ENCODE measurements at places on chromosomes 7 and 10.
A peak's percentile ranks its signal among the peaks of the same experiment; 100 is the strongest.

DNA sequence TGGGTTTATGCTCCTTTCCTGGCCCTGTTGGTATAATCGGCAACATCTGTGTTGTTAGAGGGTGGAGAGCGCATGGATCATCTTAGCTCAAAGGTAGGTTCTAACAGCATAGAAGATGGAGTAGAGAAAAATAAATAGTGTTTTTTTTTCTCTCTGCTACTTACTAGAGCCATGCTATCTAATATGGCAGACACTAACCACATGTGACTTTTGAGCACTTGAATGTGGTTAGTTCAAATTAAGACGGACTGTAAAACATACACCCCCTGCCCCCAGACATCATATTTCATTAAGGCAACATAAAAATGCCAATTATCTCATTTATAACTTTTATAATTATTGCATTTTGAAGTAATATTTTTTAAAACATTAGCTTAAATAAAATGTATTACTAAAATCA is 525.1 kb downstream of the KIF20B start:
- DNase-seq: no peak

DNA sequence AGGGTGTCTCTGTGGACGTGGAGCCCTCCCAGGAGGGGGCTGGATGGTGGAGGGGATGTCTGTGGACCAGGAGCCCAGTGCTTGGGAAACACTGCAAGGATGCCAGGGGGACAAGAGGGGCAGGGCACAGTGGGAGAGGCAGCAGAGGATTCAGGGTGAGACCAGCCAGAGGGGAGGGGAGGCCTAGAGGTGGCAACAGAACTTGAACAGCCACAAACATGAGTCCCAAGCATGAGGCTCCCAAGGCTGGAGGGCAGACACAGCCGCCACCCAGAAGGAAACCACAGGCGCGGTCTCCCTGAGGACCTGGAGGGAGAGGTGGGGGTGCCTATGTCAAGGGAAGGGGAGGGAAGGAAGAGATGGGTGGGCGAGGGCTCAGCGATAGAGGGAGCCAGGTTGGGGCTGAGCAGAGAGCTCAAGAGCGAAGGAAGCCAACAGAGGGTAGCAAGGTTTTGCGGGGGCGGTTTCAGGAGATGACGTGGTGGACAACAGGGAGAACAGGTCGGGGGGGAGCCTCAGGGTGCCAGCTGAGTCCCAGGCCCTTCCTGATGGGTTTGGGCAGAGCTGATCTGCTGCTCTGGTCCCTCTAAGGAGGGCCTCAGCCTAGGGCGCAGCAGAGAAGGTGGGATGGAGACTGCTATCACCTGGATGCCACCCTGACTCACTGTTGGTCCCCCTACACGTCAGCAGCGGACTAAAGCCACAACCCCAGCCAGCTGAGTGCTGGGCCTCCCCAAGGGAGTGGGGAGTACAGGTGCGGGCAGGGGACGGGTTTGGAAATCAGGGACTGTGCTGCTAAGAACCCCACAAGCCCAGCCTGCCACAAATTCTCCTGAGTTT is 6.7 kb upstream of the PILRA start:
- DNase-seq: no peak

- no peak for DNase-seq
Measured at GRCh38 chr7:144936314-144936713, 100.5 kb upstream of the TPK1 start.

DNA sequence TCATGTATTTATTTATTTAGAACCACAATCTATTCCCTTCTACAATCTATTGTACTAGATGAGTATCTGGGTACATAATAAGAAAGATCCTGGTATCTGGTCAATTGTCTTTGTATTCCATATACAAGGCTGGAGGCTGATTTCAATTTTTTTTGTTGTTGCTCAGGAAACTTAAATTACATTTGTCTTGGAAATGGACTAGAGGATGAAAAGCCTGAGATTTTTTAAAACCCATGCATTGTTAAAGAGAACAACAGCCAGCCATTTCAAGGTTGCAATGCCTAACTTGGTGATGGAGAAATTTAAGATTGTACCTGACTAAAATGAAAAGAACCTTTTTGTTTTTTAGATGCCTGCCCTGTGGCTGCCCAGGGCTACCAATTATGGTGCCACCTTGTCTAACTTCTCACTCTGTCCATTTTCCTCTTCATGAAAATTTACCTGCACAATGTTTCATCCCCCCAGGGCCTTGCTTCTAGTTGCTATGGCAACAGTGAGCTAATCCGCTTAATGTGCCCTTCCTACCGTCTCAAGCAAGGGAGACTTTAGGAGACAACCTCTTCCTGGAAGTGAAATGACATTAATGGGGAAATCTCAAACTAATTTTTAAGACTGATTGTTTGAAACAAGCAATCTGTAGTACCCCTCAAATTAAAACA is 203.7 kb upstream of the PHYHIPL start:
- DNase-seq: peak; percentile 57

- no peak for DNase-seq
Measured at GRCh38 chr10:131773370-131774343, 127.2 kb upstream of the PPP2R2D start.

DNA sequence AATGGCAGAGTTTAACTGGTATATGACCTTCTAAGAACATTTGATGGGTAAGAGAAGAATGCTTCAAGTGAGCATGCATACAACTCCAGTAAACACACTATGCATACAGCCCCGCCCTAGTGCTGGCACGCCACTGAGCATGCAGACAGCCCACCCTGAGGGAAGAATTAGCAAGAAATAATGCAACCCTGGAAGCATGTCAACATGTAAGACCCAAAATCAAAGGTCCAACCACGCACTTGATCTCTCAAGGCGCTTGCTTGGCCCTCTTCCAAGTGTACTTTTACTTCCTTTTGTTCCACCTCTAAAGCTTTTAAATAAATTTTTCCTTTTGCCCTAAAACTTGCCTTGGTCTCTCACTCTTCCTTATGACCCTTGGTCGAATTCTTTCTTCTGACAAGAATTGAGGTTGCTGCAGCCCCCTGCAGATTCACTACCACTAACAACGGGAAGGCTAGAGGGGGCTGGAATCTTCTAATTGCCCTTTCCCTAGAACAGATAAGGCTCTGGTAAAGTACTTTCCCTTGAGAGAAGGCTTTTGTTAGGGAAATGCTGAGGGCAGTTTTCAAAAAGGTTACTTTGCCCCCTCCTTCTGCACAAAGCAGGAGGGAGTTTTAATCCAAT is 3.4 kb downstream of the FAM24B start:
- DNase-seq: no peak

DNA sequence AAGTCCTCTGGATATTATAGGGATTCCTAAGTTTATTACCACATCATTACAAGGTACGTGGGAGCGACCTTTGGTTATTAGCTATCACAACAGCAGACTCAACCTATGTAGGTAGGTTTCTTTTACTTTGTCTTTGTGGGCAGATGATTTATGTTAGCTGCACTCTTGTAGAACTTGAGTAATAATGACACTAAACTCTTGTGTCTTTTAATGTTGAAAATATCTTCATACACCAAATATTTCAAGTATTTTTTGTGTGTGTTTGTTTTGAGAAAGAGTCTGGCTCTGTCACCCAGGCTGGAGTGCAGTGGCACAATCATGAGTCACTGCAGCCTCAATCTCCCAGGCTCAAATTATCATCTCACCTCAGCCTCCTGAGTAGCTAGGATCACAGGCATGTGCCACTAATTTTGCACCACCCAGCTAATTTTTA is 19.2 kb upstream of the SUPV3L1 start:
- no peak for DNase-seq

- no peak for DNase-seq
Measured at GRCh38 chr10:71292624-71293445, 26.2 kb upstream of the SLC29A3 start.

- no peak for DNase-seq
Measured at GRCh38 chr10:60796481-60796880, 18.2 kb downstream of the CDK1 start.

GRCh38 chr7:41232086-41232485 is 470.8 kb downstream of the INHBA start:
- DNase-seq: no peak

DNA sequence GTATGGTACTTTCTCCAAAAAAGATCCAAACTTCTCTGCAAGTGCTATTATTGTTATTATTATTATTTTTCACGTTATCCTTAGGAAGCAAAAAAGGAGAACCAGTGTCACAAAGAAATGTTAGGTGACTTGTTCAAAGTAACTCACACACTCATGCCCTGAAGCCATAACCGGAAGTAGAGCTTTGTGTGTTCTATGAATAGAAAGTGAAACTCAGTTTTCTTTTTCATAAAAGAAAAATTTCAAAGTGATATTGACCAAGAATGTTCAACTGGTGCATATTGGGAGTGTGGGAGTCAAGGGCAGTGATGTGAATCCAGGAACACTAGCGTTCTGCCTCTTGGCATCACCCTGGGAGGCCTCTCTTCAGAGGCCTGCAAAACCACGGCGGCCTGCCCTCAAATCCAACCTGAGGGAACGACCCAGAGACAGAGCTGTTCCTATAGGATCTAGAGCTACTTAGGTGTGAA is 106.1 kb downstream of the PRKCQ start:
- no peak for DNase-seq

DNA sequence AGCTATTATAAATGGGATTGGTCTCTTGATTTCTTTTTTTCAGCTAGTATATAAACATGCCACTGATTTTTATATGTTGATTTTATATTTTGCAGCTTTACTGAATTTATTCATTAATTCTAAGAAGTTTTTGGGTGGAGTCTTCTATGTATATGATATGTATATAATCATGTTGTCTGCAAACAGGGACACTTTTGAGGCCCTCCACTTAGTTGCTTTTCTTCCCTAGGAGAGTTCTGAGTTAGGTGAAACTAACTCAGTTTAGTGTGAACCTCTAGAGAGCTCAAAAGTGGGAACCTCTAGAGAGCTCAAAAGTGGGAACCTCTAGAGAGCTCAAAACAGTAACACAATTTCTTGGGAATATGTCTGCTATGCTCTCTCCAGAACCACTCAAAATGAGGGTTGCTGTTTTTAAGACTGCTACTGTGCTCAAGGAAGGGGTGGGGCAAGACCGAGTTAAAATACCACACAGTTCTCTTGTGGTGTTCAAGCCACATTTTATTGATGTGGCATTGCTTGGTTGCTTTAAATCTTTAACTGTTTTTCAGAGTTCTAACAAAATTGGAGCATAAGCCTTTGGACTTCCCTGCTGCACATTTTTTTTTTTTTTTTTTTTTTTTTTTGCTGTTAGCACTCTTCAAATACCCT is 13.2 kb downstream of the CCDC7 start:
- no peak for DNase-seq

DNA sequence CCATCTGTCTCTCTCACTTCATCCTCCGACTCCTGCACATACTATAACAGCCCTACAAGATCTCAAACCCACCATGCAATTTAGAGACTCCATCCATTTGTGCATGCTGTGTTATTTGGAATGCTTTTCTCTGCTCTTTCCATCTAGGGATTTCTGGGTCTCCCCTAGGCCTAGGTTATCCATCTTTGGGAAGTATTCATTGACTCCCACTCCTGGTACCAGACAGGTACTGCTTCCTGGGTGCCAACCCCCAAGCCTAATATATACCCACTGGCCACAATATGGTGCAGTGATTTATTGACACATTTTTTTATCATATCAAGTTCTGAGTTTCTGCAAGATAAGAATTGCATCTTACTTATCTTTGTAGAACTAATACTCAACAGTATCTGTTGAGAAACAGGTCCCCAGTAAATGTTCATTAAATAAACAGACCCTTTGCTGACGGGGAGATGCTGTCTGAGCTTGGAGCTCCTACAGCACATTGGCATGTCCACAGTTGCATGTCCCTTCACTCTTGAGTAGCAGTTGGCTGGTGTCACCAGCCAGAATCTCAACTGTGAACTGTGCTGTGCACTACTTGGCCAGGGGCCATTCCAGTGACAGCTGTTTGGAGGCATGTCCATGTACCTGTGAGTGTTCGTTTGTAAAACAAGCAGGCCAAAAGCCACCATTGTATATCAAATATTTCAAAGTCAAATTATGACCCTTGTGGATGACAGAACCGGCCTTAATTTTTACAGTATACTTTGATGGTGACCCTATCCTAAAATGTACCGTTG is 223.3 kb upstream of the NFE2L3 start:
- DNase-seq: no peak

DNA sequence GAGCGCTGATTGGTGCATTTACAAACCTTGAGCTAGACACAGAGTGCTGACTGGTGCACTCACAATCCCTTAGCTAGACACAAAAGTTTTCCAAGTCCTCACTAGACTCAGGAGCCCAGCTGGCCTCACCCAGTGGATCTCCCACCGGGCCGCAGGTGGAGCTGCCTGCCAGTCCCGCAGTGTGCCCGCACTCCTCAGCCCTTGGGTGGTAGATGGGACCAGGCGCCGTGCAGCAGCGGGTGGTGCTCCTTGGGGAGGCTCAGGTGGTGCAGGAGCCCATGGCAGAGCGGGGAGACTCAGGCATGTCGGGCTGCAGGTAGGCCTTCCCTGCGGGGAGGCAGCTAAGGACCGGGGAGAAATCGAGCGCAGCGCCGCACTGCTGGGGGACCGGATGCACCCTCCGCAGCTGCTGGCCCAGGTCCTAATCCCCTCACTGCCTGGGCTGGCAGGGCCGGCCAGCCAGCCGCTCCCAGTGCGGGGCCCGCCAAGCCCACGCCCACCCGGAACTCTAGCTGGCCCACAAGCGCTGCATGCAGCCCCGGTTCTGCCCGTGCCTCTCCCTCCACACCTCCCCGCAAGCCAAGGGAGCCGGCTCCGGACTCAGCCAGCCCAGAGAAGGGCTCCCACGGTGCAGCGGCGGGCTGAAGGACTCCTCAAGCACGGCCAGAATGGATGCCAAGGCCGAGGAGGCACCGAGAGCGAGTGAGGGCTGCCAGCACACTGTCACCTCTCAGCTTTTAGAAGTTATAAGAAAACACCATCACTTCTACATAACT is 128.9 kb downstream of the ZNF438 start:
- no peak for DNase-seq

GRCh38 chr10:60236869-60237524 is 152.7 kb downstream of the ANK3 start:
- no peak for DNase-seq

- DNase-seq: no peak
Measured at GRCh38 chr10:72322030-72322279, 32.8 kb downstream of the DNAJB12 start.

DNA sequence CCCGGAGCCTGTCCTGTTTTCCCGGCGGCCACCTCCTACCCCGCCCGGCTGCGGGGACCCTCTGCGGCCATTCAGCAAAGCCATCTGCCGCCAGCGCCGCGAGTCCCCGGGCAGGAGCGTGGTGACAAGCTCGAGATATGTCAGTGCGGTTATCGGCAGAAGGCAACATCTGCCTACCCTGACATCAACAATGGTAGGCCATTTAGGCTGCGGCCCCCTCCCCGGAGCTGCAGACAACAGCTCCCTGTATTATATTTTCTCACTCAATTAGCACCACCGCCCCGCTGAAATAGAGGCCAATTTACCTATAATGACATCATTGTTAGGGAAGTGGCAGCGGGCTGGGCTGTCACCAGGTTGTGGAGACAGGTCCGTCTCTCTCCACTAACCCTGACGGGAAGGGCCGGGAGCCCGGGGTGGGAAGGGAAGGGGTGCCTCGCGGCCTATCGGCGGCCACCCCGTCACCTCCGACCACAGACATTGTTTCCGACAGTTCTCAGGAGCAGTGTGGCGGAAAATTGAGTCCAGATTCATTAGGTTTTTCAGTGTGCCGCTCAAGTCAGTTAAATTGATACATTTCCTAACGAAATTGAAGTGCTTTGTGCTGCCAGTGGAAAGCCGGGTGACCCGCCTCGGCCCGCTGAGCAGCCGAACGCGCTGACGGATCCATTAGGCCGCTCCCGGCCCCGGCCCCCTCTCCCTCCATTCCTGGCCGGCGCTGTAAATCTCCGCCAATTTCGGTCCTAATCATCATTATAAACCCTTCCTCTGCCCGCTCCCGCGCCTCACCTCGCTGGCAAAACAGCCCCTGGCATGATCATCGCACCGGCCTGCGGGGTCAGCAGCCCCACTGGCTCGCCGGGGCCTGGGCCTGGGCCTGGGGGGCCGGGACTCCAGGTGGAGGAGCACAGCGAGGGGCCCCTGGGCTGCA is 43.0 kb downstream of the UNCX start:
- peak; percentile 75 for DNase-seq
